ENCODE measurements at places on chromosomes 1 and 21.
A peak's percentile ranks its signal among the peaks of the same experiment; 100 is the strongest.

- DNase-seq = no peak
Measured at GRCh38 chr1:208544053-208544452, 299.9 kb upstream of the PLXNA2 start.

GRCh38 chr1:87108228-87108627 lies 193.8 kb downstream of the HS2ST1 start:
- no peak for DNase-seq

DNA sequence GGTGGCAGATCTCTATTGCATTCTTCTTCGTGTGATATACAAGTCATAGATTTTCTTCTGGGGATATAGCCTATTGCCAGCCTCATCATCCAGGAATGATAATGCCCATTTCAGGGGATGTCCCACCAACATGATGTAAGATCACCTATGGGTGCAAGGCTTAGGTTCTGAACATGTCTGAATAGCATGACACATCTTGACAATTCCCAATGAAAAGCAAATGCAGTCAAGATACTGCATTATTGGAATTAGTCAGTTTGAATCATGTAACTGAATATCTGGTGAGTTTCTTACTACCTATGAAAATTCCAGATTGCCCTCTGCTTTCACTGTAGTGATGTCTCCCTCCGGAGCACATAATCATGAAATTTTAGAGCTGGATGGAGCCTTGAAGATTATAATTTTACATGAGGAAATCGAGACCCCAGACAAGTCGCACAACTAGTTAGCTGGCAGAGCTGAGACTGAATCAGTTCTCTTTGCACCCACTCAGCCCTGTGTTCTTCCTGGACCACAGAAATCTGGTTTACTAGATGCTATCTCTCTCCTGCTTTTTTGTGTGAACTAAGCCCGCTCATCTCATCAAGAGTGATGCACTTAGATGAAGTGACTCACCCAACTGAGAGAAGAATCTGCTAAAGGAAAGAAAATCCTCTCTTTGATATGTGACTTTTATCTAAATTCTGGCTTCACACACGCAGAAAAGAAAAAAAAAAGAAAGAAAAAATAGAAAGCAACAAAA lies 65.0 kb downstream of the WDR64 start:
- DNase-seq = peak; percentile 23

GRCh38 chr1:168561989-168562388 lies 14.4 kb upstream of the XCL1 start:
- DNase-seq = no peak

- no peak for DNase-seq
Measured at GRCh38 chr1:56755911-56756310, 63.3 kb downstream of the FYB2 start.

- no peak for DNase-seq
Measured at GRCh38 chr1:230858918-230859729, 9.2 kb downstream of the C1orf198 start.

DNA sequence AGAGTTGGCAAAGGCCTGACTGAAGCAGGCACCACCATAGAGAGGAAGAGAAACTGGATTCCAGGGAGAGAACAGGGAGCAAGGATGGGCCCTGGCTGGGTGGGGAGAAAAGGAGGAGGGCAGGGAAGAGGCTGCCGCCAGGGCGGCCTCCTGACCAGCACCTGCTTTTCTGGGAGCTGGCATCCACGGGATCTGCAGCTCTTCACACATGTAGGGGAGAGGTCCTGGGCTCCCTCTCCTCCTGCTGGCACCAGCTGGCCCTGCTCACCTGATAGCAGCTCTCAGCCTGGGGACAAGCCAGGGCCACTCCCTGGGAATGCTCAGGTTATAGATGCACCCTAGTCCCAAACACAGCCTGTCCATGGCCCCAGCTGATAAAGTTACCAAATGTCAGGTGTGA lies 39.9 kb downstream of the TEX35 start:
- no peak for DNase-seq

- DNase-seq = no peak
Measured at GRCh38 chr1:28027238-28027637, 61.2 kb downstream of the EYA3 start.

DNA sequence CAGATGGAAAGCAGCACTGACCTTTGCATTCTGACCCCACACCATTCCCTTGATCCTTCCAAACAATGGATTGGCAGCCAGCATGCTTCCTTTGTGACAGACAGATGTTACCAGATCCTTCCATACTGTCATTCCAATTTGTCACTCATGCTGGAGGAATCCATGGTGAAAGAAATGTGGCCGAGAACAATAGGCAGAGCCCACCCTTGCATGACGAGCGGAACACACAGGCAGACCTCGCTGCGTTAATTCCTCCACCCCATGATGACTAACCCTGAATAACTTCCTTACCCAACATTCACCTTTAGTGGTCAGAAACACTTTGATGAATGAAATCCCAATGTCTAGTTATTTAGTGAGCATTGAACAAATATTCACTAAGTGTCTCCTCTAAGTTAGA lies 45.1 kb downstream of the PDPN start:
- no peak for DNase-seq

- no peak for DNase-seq
Measured at GRCh38 chr1:31208361-31208945, 31.2 kb downstream of the NKAIN1 start.

GRCh38 chr1:207156095-207156494 lies 52.1 kb downstream of the C4BPA start:
- DNase-seq = no peak

DNA sequence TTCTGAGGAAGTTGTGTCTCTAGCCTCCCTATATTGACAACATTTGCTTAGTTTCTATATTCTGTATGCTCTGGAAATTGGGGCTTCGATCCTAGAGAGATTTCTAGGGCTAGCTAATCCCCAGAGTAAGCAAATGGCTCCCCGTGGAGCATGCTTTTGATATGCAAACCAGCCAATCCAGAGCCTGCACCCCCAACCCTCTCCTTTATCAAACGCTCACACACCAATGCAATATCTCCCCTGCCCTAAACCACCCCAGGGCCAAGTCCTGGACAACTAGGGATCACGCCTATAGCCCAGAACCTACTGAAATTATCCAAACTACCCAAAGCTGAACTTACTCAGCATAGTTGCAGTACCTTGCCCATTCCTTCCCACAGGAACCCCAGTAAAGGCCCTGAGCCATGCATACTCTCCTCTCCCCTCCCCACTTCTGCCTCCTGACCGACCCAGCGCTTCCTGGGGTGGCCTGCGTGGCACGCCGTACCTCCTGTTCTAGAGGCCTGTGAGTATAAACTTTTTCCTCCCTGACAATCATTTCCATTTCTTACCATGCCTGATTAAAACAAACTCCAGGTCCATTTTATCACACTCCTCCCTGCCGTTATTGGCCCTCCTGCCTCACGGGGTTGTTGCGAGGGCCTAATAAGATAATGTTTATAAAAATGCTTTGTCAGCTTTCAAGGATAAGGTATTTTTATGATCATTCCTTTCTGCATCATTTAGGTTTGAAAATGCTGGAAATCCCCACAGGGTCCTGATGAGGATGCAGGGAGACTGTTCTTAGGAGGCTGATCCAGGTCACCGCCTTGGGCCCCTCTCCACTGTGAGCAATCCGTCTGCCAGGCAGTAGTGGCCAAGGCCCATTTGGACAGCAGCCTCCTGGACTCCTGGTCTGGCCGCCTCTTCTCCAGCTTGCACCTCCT lies 102.7 kb downstream of the TENT5C start:
- no peak for DNase-seq

GRCh38 chr1:84434081-84434769 lies 35.9 kb downstream of the DNASE2B start:
- no peak for DNase-seq

DNA sequence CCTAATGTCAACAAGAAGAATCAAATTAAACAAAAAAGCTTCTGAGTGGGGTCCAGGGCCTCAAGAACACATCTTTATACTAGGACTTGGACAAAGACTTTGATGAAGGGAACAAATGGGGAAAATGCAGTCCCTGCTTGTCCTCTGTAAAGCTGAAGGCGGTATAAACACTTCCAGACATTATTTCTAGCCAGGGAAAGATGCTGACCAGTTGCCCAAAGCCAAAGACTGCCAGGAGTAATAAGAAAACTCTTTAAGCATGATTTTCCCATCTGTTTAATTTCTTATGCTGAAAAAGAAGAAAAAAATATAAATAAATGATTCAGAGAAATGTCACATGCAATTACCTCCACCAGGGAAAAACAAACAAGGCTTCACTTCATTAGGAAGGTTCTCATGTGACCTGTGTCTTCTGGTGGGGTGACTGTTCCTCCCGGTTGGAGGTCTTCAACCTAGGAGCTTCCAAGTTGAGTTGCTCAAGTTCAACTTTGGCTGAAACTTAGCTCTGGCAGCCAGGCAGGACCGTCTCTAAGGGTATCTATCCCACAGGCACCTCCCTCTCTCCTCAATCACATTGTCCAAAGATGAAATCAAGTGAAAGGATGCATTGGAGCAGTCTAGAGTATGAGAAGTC lies 65.2 kb upstream of the KCNE2 start:
- DNase-seq = no peak

- no peak for DNase-seq
Measured at GRCh38 chr1:53752281-53752680, 13.3 kb upstream of the GLIS1 start.

DNA sequence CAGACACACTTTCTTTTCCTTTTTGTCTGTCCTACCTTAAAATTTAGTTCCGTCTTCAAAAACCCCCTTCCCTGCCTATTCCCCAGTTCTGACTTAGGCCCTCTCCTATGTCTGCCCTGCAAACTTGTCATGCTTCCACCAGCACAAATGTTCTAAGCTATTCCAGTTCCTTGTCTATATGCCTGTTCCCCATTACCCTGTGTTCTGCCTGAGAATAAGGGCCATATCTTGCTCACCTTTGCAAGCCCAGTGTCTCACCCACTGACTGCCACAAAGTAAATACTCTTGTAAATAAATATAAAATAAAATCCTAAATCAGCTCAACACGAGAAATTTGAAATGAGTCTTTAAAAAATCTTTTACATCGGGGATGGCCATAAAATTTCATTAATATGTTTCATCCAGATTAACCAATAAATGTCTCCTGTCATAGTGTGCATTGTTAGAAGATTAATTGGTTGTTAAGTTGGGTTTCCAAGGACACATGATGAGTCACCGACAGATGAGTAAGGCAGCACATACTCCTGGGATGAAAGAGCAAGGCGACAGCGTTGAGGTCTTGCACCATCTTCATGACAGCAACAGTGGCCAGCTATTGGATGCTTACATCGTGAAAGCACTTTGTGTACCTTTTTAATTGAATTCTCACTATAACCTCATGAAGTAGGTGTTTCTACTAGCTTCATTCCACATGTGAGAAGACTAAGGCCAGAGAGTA lies 92.6 kb upstream of the NGF start:
- DNase-seq = no peak

DNA sequence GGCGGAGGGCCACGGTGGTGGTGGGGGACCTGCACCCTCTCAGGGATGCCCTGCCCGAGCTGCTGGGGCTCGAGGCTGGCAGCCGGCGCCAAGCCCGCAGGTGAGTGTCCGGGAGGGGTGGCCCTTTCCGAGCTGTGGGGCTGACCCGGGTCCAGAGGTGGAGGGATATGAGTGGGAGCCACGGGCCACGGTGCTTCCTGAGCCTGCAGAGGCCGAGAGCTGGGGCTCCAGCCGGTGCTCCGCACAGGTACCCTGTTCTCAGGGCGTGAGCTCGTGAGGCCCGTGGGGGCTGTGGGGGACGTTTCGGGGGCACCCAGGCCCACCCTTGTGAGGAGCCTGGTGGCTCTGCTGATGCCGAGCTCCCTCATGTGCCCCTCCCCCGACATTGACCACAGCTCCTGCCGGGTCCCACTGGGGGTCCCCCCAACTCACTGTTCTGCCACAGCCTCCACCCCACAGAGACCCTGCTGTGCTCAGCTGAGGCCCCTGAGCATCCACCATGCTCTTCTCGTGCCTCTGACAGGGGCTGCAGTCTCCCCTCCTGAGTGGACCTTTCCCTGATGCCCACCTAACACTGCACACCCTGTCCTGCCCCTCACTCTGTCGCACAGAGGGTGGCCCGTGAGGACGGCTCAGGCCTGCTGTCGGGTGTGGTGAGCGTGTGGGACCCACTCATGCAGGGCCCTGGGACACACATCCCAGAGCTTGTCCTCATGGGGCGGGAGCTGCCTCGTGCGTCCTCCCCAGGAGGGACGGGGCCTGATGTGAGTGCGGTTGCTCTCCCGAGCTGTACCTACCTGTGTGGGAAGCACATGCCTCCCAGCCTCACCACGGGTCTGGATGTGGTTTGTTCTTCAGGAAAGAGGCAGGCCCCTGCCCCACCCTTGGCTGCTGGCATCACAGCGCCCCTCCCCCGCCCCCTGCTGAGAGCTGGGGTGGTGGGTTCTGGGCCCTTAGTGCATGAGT lies 27.5 kb downstream of the SLX9 start:
- no peak for DNase-seq

DNA sequence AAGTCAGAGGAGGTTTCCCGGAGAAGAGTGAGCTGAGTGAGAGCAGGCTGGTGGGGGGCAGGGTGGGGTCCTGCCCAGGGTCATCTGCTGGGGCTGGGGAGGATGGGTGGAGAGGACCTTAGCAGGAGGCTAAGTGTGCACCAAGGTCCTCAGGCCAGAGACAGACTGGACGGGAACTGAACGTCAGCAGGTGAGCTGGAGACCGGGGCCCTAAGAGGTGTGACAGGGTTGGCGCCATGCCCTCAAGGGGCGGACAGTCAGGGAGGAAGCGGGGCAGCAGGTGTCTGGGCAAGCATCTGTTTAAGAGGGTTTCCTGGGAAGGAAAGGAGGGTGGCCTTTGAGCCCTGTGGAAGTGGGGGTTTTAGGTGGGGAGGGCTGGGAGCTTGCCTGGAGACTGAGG lies 13.6 kb upstream of the PTPN7 start:
- DNase-seq = no peak

- no peak for DNase-seq
Measured at GRCh38 chr1:150182247-150182646, 32.5 kb downstream of the PLEKHO1 start.

DNA sequence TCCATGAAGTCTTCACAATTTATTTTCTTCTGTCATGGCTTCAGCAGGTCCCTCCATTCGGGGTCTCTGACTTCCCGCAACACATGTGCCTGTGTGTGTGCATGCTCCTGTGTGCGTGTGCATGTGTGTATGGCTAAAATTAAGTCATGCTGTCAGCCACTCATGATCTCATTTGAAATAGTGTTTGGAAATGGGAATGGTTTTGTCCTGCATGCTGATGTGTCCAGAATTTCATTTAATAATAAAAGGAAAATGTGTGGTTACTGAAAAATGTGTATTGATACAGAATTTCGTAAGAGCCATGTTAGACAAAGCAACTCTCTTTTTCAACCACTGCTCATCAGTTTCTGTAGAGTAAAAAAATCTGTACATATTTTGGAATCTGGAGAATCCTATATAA lies 123.8 kb upstream of the PRDX6 start:
- DNase-seq = no peak

- no peak for DNase-seq
Measured at GRCh38 chr1:119324198-119324597, 44.4 kb upstream of the HAO2 start.
